Cerebellar cortex (tissue), 1 donor: ENCODE measurements at places on chromosomes 7 and 10.

GRCh38 chr10:121307411-121307980 is 290.7 kb downstream of the FGFR2 start:
- DNase-seq = no peak

DNA sequence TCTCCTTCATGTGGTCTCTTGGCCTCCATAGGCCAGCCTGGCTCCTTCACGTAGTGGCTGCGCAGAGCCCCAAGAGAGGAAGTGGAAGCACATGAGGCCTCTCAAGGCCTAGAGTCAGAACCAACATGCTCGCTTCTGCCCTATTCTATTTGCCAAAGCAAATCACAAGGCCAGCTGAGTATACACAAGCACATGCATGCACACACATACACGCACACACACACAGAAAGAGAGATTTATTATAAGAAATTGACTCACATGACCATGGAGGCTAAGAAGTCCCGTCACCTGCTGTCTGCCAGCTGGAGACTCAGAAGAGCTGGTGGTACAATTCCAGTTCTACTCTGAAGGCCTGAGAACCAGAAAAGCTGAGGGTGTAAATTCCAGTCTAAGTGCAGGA is 64.3 kb upstream of the NRP1 start:
- no peak for DNase-seq

- DNase-seq = peak; percentile 8
Observed at GRCh38 chr7:146117576-146117975, 975 bp downstream of the CNTNAP2 start.

DNA sequence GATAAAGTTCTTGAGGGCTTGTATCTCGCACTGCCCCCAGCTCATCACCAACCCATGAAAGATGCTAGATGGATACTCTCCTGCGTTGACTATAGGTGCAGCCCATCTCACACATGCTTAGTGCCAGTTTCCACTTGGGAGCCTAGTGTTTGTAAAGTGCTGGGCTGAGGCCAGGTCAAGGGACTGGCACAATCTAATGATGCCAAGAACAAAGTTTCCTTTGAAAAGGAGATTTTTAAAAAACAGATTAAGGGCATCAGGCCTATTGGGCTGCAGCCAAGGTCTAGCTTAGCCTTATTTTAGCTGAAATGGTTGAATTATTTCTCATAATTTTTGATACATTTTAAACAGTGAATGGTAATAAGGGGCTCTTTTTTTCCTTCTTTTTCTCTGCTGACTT is 259.0 kb downstream of the ADRA2A start:
- no peak for DNase-seq

- no peak for DNase-seq
Observed at GRCh38 chr7:69374044-69374425, 224.2 kb upstream of the AUTS2 start.

DNA sequence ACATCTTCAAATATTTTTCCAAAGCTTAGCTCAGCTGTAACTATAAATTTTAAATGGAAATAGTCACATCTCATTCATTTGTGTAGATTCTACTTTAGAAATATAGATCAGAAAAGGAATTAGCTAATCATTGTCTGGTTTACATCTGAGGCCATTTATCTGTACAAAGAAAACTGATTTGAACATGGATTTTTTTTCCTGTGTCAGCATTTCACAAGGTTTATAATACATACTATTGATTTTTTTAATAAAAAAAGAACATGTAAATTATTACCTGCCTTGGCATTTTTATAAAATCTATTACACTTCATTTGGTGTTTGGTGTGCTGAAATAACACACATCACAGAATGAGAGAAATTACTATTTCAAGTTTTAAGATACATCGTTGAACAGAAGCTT is 3.5 kb upstream of the GPR37 start:
- no peak for DNase-seq

GRCh38 chr7:9890092-9890491 is 1083.6 kb upstream of the PHF14 start:
- DNase-seq = no peak

- no peak for DNase-seq
Observed at GRCh38 chr10:78533098-78533497, 499.4 kb downstream of the RPS24 start.

DNA sequence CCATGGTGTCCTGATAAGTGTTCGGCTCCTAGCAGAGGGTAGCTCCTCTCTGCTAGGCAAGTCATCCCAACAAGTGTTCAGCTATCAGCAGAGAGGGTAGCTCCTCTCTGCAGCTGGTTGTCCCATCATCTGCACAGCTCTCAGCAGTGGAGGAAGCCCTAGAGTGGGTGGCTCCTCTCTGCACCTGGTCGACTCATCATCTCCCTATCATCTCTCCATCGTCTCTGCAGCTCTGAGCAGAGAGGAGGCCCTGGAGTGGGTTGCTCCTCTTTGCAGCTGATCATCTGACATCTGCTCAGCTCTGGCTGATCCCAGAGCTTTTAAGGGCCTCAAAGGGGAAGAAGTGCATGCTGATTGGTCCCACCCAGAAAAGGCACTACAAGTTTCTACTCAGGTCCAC is 199.9 kb upstream of the KMT2E start:
- no peak for DNase-seq

DNA sequence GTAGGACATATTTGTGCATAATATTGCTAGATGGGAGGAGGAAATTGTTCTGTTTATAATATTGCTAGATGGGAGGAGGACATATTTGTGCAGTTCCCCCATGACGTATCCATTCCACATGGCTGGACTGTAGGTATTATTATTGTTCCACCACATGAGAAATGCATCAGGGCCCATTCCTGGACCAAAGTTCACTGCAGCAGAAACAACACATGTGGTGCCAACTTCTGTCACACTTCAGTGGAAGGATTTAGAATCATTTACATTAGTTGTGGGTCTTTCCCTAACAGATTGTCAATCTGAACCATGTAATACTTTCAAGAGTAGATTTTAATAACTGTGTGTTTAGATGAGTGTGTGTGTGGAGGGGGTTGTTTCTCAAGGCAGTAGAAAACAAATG is 32.7 kb upstream of the MACC1 start:
- DNase-seq = no peak

- no peak for DNase-seq
Observed at GRCh38 chr10:58412502-58412961, 27.3 kb downstream of the TFAM start.

GRCh38 chr10:4561296-4561695 is 264.7 kb upstream of the AKR1E2 start:
- DNase-seq = no peak

DNA sequence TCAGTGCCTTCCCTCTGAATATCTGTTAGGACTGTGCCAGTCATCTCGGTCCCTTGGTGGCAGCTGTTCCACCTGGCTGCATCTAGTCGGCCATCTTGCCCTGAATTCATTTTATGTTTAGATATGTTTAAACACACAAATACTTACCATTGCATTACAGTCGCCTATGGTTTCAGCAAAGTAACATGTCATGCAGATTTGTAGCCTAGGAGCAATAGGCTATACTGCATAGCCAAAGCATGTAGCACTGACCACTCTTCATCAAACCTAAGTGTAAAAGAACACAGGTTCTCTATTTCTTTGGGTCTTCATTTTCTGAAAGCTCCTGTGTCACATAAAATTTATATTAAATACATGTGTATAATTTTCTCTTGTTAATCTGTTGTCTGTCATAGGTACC is 118.9 kb upstream of the THSD7A start:
- DNase-seq = no peak

- DNase-seq = no peak
Observed at GRCh38 chr7:47330561-47331178, 251.2 kb downstream of the TNS3 start.

DNA sequence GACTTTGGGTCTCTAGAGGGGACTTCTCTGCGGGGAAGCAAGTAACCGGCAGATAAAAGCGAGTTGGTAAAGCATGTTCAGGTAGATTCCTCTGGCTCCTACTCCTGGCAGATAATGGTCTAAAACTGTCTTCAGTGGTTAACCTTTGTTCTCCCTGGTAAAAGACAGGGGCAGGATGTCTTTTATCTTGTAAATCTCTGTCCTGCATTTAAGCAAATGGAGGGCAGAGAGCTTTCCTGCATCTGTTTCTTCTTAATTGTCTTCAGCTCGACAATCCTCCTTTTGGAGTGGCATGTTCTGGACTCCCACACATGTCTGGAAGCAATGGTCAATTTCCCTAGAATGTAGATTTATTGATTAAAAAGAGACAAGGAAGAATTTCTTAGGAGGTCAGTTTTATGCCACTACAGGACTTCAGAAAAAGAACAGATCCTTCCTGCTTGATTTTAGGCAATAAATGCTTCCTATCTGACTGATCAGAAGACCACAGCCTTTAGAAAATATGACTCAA is 16.6 kb downstream of the C7orf33 start:
- DNase-seq = no peak

GRCh38 chr10:43044961-43045621 is 31.8 kb upstream of the RET start:
- DNase-seq = no peak

- no peak for DNase-seq
Observed at GRCh38 chr10:34408381-34408780, 406.7 kb downstream of the PARD3 start.

- no peak for DNase-seq
Observed at GRCh38 chr7:157522954-157523353, 186.2 kb downstream of the DNAJB6 start.

GRCh38 chr7:139753081-139753692 is 24.6 kb downstream of the HIPK2 start:
- DNase-seq = no peak

DNA sequence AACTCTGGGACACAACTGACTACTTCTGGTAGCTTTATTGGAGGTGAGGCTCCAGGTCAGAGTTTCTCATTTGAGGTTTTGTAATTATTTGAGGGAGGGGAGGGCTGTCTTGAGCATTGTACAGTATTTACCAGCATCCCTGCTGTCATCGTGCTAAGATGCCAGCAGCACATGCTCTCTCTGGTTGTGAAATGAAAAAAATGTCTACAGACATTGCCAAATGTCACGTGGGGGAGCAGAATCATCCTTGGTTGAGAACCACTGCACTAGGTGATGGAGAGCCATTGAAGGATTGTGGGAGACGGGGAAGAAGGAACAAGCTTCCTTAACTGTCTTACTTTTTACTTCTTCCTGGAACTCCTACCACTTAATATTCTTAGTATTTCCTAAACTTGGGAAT is 5.0 kb downstream of the SEPTIN7 start:
- no peak for DNase-seq

GRCh38 chr7:74037609-74038008 is 9.6 kb downstream of the ELN start:
- DNase-seq = no peak

DNA sequence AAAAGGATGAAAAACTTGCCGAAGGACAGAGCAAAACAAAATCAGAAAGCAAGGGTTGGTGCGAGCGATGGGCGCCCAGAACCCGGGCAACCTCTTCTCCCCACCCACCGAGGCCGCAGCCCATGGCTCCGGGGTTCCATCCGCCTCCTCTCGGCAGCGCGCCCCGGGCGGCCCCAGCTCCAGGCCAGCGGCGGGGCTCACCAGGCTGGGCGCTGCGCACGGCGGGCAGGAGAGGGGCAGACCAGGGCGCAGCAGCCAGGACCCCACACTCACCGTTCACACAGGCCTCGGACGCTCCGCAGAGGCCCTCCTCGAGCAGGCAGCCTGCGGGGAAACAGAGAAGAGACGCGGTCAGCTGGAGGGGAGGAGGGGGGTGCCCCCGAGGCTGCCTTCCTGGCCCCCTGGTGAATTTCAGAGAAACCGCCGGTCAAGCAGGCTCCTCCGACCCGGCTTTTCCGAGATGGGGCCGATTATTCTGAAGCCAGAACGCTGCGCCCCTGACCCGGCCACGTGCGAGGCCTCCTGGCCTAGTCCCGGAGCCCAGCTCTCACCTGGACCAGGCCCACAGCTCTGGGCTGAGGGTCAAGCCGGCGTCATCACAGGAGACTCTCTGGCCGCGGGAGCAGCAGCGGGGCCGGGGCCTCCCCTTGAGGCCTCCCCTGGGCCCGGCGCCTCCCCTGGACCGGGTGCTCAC is 98.0 kb downstream of the PTPRN2 start:
- DNase-seq = no peak

- no peak for DNase-seq
Observed at GRCh38 chr7:5443678-5444077, 20.0 kb upstream of the TNRC18 start.

GRCh38 chr7:93620057-93620456 is 45.5 kb upstream of the CALCR start:
- DNase-seq = no peak

DNA sequence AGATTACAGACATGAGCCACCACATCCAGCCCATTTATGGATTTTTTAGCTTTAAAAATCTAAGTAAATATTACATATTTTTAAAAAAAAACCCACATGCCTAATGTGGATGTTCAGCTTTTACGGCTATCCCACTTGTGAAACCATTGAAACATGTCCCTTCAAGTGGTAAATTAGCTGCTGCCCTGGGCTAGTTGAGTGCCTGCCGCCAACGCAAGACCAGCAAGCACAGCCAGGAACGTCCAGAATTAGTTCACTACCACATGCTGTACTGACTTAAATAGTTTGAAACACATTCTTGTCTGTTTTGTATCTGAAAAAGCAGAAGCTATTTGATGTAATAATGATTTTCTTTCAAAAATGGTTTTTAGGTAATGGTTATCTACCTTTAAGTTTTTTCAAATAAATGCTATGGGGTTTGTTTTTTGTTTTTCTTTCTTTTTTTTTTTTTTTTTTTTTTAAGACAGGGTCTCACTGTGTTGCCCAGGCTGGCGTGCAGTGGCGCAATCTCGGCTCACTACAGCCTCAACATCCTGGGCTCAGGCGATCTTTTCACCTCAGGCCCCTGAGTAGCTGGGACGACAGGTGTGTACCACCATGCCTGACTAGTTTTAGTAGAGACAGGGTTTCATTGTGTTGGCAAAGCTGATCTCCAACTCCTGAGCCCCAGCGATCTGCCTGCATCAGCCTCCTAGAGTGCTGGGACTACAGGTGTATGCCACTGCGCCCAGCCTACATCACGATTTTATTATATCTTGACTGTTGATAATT is 57.0 kb downstream of the KLRG2 start:
- DNase-seq = no peak

DNA sequence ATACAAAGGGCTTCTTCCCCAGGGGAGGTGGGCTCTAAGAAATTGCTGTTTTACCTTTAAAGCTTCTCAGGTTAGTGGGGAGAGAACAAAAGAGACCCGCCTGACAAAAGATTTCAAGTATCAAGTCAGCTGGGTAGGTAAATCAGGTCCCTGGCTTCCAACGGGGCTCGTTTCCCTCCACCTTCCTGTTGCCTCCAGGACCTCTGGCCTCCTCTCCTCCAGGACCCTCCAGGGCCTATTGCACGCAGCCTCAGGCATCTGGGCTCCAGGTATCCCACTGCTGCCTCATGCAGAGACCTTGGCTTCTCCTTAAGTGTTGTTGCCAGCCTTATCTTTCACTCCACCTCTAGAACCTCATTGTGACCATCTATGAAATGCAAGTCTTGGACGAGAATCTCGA is 2.9 kb downstream of the BNIP3 start:
- DNase-seq = no peak

DNA sequence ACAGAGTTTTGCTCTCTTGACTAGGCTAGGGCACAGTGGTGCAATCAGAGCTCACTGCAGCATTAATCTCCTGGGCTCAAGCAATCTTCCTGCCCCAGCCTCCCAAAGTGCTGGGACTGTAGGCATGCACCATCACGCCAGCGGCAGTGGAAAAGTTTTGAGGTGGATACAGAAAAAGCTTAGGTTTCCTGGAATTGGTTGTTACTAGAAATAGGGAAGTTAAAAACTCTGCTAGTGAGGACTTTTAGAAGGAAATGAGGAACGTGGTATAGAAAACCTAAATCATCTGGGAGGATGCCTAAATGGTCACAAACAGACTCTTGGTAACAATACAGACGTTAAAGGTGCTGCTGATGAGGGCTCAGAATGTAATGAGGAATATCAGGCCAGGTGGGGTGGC is 10.9 kb upstream of the SNX8 start:
- no peak for DNase-seq

- DNase-seq = peak; percentile 74
Observed at GRCh38 chr10:70963271-70963670, 74.9 kb upstream of the PCBD1 start.

- no peak for DNase-seq
Observed at GRCh38 chr10:17412323-17412722, 42.1 kb downstream of the ST8SIA6 start.
